ENCODE measurements at places on chromosomes 12 and 14. TPM values are rescaled to one million over a fixed set of nuclear protein-coding genes. Genes with fewer than 3 reads are reported as not detected.

C14orf132 gene
- total RNA-seq = 17.0 TPM

IL31 gene
- not detected for total RNA-seq

PZP gene
- total RNA-seq = not detected

MMP17 gene
- total RNA-seq = 21.2 TPM

PPTC7 gene
- 8.1 TPM for total RNA-seq

LETMD1 gene
- 28.6 TPM for total RNA-seq

OTOGL gene
- total RNA-seq = 0.14 TPM

SCNN1A gene
- 0.57 TPM for total RNA-seq

PRPH gene
- total RNA-seq = not detected

DIO2 gene
- total RNA-seq = 29.6 TPM

POTEG gene
- not detected for total RNA-seq

SPIC gene
- not detected for total RNA-seq

HRK gene
- total RNA-seq = not detected

PAPLN gene
- total RNA-seq = 1.6 TPM

NR4A1 gene
- total RNA-seq = 4.2 TPM

TMPRSS12 gene
- total RNA-seq = not detected

TTC9 gene
- under 0.01 TPM for total RNA-seq

KLRC2 gene
- not detected for total RNA-seq

PPP1R3E gene
- 5.0 TPM for total RNA-seq

KRT78 gene
- total RNA-seq = not detected

VDR gene
- 57.3 TPM for total RNA-seq

ANKRD33 gene
- not detected for total RNA-seq

HHIPL1 gene
- 1.9 TPM for total RNA-seq

CSRP2 gene
- total RNA-seq = 23.4 TPM

C14orf180 gene
- total RNA-seq = not detected

RAD51AP1 gene
- total RNA-seq = 1.3 TPM

ACSS3 gene
- 7.7 TPM for total RNA-seq

GZMB gene
- not detected for total RNA-seq

FOXN4 gene
- total RNA-seq = not detected

FAM216A gene
- 12.6 TPM for total RNA-seq

COX8C gene
- total RNA-seq = not detected

DCN gene
- total RNA-seq = 1,080 TPM

FOXG1 gene
- under 0.01 TPM for total RNA-seq

OTX2 gene
- not detected for total RNA-seq

GAS2L3 gene
- total RNA-seq = 8.3 TPM

FOXA1 gene
- not detected for total RNA-seq

ADAM21 gene
- 0.29 TPM for total RNA-seq

CLEC2B gene
- 26.2 TPM for total RNA-seq

SYT1 gene
- total RNA-seq = 5.2 TPM

CINP gene
- total RNA-seq = 58.8 TPM

LYZ gene
- 1.0 TPM for total RNA-seq

WASHC3 gene
- total RNA-seq = 40.8 TPM

NGB gene
- not detected for total RNA-seq

TMEM63C gene
- total RNA-seq = under 0.01 TPM

EMP1 gene
- 219 TPM for total RNA-seq

DAD1 gene
- total RNA-seq = 227 TPM

TMEM253 gene
- not detected for total RNA-seq

PRICKLE1 gene
- total RNA-seq = 2.3 TPM

MYO1A gene
- not detected for total RNA-seq

Data from placental pericyte (primary cell).